Fibroblast of villous mesenchyme (primary cell): ENCODE measurements at places on chromosomes 12 and 14. TPM values are rescaled to one million over a fixed set of nuclear protein-coding genes. Genes with fewer than 3 reads are reported as not detected.

Gene TAS2R10
- total RNA-seq = 0.86 and 0.97 TPM in 2 replicates

- peak; percentile 70 for DNase-seq
Observed at GRCh38 chr12:119208626-119209061, 29.9 kb downstream of the HSPB8 start.

Gene IFT81
- 20.6 and 24.2 TPM in 2 replicates for total RNA-seq

DNA sequence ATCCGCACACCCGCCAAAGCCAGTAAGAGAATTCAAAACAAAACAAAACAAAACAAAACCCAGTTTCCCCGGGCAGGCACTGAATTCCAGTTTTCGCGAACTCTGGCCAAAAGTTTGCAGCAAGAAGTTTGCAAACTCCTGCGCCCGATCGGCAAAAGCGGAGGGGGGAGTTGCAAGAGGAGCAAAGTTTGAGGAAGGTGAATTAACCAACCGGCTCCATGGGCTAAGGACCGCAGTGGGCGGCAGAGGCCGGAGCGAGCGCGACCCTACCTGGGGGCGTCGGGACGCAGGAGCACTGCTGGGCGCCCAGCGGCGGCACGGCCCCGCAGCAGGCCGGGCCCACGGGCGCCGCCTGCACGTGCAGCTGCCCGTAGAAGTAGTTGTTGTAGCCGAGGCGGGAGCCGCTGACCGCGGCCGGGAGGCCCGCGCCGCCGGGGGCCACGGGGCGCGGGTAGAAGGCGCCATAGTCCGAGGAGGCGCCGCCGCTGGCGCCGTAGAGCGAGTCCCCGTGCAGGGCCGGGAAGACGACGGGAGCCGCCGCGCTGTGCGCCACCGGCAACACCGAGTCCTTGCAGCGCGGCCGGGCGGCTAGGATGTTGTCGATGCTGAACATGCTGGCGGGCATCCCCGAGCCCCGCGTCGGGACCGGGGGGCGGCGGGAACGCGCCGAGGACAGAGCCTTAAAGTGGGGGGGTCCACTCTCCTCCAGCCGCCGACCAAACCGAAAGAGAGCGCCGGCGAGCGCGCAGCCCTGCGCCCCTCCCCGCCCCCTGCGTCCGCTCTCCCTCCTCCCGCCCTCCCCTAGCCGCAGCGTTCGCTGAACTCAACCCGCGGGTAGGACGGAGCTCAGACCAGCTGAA is at the start of gene GSC:
GSC (minus strand) TSS at position 723 of the 860 bp plus-strand sequence; CDS start at position 625, 98 bp downstream.
- DNase-seq = peak; percentile 14

- DNase-seq = no peak
Observed at GRCh38 chr14:20333494-20333841, 389 bp upstream of the CCNB1IP1 start.

- peak; percentile 32 for DNase-seq
Observed at GRCh38 chr12:11959117-11959823, 111.5 kb upstream of the BCL2L14 start.

- DNase-seq = no peak
Observed at GRCh38 chr12:103880299-103881142, 39.5 kb upstream of the NT5DC3 start.

Gene EEF1AKMT3
- total RNA-seq = 6.9 and 8.1 TPM in 2 replicates

GRCh38 chr12:7498809-7499208 is 4.8 kb downstream of the CD163 start:
- DNase-seq = peak; percentile 72

GRCh38 chr14:39857376-39858055 is 425.3 kb upstream of the FBXO33 start:
- no peak for DNase-seq

Gene INHBE
- total RNA-seq = 1.7 and 4.5 TPM in 2 replicates

Gene CLEC2A
- not detected in 2 replicates for total RNA-seq

- DNase-seq = peak; percentile 14
Observed at GRCh38 chr12:29980304-29980703, 196.6 kb upstream of the TMTC1 start.

Gene CRIP1
- total RNA-seq = 1.3 and 2.6 TPM in 2 replicates

- DNase-seq = no peak
Observed at GRCh38 chr12:3078086-3078820, 1.1 kb downstream of the TSPAN9 start.

- peak; percentile 95 for DNase-seq
Observed at GRCh38 chr14:77041881-77042545, 13.5 kb upstream of the IRF2BPL start.

DNA sequence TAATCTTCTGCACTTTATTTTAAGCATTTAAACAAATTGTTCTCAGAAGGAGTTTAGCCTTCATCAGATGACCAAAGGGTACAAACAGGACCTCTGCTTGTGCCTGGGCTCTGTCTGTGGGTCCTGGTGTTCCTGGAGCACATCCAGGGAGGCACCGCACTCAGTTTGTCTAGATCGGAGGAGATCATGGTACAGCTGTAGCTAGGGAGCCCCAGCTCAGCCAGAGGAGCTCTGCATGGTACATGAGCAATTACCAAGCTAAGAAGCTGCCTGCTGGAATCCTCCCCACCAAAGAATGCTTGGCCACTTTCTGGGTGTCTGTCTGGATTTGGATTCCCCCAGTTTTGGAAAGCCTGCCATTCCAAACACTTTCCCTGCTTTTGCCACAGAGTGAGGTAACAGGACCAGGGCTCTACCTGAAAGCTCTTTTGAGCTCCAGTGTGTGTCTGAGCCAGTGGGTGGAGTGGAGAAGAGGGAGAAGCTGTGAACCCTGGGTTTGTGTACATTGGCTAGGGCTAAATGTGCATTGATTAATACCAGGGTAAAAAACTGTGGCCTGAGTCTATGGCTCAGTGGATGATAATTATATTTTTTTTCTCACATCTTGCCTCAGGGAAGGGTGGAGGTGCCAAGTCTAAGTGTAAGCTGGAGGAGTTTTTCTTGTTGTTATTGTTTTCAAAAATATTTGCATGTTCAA is 163.7 kb upstream of the IGF1 start:
- DNase-seq = no peak

GRCh38 chr12:123958876-123959275 is 13.8 kb downstream of the CCDC92 start:
- no peak for DNase-seq

DNA sequence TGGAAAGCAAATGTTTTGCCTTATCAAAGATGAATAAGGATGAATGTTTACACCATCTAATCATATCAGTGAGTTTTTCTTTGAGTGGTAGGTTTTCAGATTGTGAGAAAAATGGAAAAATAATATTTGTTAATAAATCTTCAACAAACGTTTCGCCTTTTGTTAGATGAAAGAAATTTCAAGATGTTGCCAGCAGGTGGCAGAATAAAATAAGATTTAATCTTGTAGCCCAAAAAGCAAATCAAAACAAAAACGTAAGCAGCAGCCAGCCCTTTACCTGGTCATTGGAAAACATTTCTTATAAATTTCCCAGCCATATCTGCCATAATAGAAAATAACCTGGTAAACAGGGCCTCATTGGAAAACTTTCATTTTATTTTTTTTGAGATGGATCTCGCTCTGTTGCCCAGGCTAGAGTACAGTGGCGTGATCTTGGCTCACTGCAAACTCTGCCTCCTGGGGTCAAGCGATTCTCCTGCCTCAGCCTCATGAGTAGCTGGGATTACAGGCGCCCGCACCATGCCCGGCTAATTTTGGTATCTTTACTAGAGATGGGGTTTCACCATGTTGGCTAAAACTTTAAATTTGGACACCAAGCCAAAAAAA is 15.4 kb upstream of the TMEM120B start:
- peak; percentile 69 for DNase-seq

Gene TAS2R46
- total RNA-seq = 4.2 and 4.3 TPM in 2 replicates

DNA sequence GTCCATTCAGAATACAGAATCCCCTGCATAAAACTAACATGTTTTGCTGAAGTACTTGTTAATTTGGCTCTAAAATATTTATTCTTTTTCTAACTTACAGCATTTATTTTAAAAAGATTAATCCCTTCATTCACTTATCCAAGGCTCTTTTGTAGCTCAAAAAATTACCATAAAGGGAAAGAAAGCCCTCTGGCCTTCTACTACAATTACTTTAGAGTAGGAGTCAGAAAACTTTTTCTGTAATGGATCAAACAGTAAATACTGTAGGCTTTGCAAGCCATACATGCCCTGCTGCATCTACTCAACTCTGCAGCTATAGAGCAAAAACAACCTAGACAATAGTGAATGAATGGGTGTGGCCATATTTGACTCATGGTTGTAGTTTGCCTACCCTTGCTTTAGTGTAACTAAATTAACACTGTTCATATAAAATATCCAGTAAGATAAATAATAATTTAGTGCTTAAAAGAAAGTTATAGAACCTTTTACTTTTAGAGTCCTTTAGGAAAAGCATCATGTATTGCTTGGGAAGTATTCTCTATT is 74.2 kb upstream of the ZFP36L1 start:
- no peak for DNase-seq

DNA sequence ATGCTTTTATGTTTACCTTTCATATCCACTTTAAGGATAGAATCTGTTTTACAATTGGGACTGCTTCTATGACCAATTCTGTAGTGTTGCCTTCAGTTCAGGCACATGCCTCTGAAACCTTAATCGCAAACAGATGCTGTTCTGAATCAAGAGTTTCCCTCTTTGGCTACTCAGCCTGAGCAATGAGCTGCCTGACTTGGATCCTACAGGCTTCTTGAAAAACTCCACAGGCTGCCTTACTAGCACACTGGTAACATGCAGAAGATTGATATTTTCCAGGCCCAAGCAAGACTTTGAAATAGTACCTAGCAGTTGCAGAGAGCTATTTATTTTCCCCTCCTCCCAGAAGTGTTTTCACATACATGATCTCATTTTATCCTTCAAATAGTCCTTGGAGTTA is 34.8 kb upstream of the PMCH start:
- peak; percentile 53 for DNase-seq

Gene KCNH3
- total RNA-seq = under 0.01 TPM in 2 replicates

- no peak for DNase-seq
Observed at GRCh38 chr14:102138961-102139285, 774 bp upstream of the WDR20 start.

GRCh38 chr12:93174473-93174872 is 203.3 kb upstream of the NUDT4 start:
- DNase-seq = no peak

Gene CS
- 150 and 153 TPM in 2 replicates for total RNA-seq

Gene KIF26A
- under 0.01 TPM in 2 replicates for total RNA-seq

- DNase-seq = peak; percentile 70
Observed at GRCh38 chr12:106120519-106121105, 18.1 kb downstream of the NUAK1 start.

Gene DTX1
- not detected in 2 replicates for total RNA-seq
